Globus pallidus (tissue), 1 donor: ENCODE measurements at places on chromosomes 1 and 21.

DNA sequence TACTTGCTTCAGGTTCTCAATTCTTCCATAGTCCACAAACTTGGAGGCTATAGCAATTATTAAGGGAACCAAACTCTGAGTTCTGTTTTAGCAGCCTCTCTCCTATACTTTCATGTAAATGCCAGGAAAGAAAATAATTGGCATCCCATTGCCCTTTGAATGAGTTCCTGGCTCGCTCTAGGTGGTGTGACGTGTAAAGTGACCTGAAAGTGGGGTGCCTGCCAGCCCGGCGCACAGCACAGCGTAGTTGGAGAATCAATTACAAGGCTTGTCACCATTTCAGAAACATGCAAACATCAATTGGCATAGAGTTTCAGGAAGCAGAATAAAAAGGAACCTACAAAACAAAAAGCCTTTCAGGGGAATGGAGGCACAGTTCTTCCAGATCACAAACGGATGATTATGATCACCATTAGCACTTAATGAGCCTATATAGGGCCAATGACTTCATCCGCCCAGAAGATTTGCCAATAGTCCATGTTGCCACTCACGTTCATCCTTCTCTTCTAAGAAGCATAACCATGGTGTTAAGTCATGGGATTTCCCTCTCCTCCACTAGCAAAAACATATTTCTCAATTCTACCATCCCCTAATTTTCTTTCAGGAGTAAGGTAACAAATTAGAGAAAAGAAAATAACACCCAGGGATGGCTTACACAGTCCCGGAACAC, 354.6 kb upstream of the ADGRL2 start:
- no peak for DNase-seq

DNA sequence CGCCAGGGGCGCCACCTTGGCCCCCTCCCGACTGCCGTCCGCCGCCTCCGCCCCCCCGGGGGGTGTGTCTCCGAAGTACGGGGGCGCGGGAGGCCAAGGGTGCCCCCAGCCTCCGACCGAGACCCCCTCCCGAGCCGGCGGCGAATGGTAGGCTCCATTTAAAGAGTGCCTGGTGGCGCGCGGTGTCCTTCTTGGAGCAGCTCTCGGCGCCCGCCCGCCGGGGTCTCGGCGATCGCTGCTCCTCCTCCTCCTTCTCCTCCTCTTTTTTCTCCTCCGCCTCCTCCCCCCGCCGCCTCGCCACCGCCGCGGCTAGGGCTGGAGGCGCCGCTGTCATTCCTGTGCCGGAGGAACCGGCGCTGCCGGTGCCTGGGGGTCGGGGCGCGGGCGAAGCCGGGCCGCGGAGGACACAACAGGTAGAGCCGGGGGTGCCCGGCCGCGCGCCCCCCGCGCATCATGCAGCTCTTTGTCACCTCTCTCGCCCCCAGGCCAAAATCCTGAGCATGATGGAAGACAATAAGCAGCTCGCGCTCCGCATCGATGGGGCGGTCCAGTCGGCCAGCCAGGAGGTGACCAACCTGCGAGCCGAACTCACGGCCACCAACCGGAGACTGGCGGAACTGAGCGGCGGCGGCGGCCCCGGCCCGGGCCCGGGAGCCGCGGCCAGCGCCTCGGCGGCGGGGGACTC, at the start of gene KAZN:
KAZN (plus strand) TSS at position 188 of the 685 bp plus-strand sequence.
- DNase-seq: peak; percentile 43

GRCh38 chr21:41957991-41958766, 4.4 kb upstream of the C2CD2 start:
- peak; percentile 38 for DNase-seq

DNA sequence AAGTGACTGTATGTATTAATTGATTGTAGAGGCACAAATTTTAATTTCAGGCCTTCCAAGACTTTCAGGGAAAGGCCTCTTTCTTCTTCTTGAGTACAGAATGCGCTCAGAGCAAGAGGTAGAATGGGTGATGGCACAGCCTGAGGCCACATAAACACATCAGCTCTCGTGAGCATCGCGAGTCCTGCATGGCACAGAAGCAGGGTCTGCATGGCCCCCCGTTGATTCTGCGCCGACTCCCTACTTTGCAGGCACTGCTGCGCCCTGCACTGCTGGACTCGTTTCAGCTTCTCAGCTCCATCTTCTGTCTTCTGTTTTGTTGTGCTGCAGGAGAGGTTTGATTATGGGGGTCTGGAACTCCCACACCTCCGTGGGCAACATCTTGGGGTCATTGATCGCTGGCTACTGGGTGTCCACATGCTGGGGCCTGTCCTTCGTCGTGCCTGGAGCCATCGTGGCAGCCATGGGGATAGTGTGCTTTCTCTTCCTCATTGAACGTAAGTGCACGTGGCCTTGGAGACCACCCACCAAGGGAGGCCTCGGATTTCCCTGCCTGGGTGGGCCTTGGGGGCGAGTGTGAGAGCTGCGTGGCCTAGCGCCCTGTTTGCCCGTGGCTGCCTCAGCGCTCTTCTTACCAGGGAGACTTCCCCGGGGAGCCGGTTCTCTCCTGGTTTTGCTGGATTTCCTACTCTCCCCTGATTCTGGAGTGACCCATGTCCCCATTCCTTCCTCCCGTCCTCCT, 29.6 kb downstream of the SLC37A1 start:
- DNase-seq: no peak

DNA sequence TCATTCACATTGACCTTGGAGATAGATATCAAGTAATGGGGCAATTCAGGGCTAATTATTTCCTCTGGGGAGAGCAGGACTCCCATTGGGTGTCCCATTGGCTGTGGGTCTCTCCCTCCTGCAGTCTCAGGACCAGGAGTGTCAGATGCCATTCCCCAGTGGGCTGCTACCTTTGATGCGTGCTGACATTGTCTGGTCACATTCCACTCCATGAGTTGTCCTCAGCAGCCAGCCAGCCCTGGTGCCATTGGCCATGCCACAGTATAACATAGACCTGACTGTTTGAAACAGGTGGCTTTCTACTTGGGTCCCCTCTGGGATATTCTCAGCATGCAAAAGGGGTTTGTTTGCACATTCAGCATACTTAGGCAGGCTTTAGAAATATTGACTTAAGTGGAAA, 118.5 kb downstream of the MRPS6 start:
- no peak for DNase-seq

GRCh38 chr1:40861224-40862003, 749 bp downstream of the CITED4 start:
- no peak for DNase-seq

DNA sequence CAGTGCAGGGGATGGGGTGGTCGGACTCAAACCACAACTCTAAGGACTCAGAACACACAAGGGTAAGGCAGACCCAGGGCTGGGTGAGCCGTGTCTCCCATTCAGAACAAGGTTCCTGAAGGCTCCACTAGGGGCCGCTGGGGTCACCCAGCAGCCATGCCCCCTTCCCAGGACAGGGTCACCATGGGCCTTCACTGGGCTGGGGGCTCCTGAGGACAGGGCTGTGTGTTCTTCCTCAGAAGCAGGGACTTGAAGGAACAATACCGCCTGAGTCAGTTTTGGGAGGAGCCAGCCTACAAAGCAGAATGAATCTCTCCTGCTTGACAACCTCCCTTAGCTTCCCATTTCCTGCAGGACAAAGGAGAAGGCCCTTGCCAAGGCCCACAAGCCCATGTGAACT, 15.4 kb downstream of the RIMS3 start:
- DNase-seq: no peak

DNA sequence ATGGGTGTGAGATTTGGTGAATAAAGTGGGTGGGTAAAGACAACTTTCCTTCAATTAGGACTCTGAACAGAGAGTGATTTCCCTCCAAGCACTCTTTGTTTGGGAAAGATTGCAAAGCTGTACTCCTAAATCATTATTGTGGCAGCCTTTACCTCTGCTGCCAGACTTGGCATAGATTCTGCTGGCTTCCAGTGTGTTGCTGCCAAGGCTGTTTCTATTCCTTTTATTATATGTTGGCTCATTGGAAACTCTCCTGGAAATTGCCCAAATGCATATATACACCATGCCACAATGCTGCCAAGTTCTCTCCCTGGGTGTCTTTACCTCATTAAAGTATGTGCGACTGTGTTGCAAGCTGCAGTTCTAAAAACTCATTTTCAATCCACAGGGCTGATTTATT, 668.0 kb downstream of the MRPL39 start:
- no peak for DNase-seq

DNA sequence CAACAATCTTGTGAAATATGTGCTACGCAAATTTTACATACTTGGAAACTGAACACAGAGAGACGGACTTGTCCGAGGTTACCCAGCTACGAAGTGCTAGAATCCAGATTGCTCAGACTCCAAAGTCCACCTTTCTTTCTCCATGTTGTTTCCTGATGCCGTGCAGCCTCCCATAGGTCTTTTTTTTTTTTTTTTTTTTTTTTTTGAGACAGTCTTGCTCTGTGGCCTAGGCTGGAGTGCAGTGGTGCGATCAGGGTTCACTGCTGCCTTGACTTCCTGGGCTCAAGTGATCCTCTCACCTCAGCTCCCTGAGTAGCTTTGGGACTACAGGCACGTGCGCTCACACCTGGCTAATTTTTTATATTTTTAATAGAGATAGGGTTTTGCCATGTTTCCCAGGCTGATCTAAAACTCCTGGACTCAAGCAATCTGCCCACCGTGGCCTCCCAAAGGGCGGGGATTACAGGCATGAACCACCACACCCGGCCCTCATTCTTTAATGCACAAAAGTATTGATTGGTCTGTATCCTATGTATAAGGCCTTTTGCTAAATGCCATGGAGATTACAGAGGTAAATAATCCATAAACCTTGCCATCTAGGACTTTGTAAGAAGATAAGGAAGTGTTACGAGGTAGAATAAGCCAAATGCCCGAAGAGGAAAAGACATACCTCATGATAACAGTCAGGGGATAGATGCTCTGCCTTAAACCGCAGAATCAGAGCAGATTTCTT, 92.8 kb downstream of the C1orf21 start:
- DNase-seq: no peak

- no peak for DNase-seq
These were observed 26.2 kb downstream of the ZYG11B start for GRCh38 chr1:52752484-52752826.

DNA sequence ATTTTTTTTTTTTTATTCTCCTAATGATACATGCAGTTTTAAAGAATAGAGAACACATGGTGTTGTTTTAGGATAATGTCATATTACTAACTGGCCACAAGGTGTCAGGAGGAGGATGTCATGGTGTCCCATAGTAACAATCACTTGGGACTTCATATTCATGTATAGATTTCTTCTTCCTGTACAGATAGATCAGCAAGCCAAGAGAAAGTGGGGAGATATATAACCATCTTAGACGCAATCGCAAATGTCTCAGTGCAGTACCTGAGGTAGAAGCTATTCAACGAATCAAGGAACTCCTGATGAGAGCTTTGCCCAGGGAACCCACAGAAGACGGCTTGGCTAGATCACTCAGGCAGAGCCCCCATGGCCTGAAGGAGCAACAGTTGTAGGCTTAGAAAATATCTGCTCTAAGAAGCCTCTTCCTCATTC, 12.3 kb downstream of the OR2T11 start:
- DNase-seq: peak; percentile 13

DNA sequence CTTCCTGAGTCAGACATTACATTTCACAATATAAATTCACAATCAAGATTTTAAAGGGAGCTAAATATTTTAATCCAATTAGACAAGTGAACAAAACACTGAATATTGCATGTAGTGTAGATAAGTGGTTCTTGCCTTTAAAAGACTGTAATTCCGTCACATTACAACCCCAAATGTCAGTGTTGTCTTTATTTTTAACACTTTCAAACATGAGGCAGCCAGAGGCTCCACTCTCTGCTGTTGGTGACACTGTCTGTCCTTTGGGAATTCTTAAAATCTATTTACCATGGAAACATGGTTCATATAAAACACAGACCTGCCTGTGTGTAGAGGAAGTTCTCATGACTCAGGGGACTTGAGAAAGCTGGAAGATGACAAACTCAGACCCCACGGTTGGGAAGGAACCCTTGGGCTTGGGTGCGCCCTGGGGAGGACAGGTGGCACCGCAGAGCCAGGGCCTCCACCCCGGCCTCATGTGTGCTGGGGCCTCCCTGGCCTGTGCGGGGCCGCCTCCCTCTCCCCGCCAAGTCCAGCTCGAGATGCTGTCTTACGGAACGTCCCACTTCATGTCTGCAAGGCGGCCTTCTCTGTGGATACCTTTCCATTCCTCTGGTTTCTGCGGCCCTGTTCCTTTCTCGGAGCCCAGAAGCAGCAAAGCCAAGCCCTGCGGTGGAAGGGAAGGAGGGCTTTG, 239.0 kb downstream of the SDCCAG8 start:
- DNase-seq: no peak

- DNase-seq: no peak
These were observed 96.8 kb upstream of the C1orf21 start for GRCh38 chr1:184289825-184290550.

DNA sequence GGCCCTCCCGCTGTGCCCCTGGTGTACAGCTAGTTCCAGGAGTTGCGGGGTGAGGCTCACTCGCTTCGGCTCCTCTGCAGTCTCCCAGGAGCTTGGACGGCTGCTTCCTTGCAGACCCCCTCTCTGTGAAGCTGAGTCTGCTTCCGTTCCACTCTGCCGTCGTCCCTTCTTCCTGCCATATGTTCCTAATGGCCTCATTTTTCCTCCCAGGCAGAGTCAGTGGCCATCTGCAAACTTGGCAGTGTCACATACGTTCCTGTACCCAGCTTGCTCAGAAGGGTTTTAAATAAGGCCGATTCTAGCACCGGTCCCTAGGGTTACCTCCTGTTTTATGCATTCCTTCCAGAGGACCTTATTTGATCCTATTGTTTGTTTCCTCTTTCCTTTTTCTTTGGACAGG, 21.3 kb downstream of the ACTL8 start:
- DNase-seq: no peak

DNA sequence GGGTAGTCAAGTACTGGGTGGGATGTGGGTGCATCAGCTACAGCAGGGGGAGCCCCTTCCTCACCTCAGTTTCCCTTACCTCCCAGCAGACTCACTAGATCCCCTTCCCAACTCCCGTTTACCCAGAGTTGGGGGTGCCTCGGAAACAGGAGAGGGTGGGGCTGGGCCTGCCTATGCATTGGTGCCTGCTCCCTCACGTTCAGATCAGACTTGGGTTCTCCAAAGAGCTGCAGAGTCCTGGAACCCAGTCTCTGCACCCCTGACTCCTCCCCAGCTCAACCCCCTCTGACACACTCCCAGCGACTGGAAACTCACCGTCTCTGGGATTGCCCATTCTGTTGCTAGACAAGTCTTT, 6.0 kb downstream of the FOXO6 start:
- DNase-seq: no peak

- DNase-seq: peak; percentile 76
These were observed 76.7 kb downstream of the NFASC start for GRCh38 chr1:204947338-204947737.

DNA sequence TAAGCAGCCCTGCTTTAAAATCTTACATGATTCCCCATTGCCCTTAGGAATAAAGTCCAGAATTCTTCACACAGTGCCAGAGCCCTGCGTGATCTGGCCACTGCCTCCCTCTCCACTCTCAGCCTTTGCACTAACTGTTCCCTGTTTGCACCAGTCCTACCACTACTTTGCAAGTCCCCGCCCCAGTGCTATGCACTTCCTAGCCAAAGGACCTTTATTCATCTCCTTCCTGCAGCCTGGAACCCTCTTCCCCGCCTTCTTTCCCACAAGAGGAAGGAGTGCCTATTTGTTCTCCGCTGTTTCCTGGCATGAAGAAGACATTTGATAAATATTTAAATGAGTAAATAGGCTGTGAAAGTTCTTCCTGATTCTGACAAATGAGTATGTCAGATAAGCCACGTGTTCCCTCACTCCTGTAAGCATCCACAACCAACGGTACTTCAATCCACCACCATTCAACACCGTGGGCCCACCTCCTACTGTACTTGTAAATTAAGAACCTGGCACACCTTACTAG, 23.9 kb downstream of the CAPN8 start:
- no peak for DNase-seq

GRCh38 chr1:113742515-113742914, 16.8 kb downstream of the PHTF1 start:
- DNase-seq: no peak
